ENCODE measurements at places on chromosomes 4 and X.

DNA sequence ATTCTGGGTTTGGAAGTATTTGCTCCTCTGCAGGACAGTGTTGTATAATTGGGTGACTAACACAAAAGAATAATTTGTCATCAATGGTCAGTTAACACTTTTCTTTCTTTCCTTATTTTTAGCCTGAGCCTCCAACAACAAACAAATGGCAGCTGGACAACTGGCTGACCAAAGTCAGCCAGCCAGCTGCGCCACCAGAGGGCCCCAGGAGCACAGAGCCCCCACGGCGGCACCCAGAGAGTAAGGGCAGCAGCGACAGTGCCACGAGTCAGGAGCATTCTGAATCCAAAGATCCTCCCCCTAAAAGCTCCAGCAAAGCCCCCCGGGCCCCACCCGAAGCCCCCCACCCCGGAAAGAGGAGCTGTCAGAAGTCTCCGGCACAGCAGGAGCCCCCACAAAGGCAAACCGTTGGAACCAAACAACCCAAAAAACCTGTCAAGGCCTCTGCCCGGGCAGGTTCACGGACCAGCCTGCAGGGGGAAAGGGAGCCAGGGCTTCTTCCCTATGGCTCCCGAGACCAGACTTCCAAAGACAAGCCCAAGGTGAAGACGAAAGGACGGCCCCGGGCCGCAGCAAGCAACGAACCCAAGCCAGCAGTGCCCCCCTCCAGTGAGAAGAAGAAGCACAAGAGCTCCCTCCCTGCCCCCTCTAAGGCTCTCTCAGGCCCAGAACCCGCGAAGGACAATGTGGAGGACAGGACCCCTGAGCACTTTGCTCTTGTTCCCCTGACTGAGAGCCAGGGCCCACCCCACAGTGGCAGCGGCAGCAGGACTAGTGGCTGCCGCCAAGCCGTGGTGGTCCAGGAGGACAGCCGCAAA is 106.0 kb downstream of the KLHL8 start:
- DNase-seq = no peak

- no peak for DNase-seq
These were observed at the start of gene SORBS2 for GRCh38 chr4:185811509-185812364. TSS of gene SORBS2 (minus strand) at chr4:185812194. CDS start at chr4:185690571, 121,623 bp downstream.

- no peak for DNase-seq
These were observed 2.4 kb upstream of the SLIT2 start for GRCh38 chr4:20249333-20249732.

DNA sequence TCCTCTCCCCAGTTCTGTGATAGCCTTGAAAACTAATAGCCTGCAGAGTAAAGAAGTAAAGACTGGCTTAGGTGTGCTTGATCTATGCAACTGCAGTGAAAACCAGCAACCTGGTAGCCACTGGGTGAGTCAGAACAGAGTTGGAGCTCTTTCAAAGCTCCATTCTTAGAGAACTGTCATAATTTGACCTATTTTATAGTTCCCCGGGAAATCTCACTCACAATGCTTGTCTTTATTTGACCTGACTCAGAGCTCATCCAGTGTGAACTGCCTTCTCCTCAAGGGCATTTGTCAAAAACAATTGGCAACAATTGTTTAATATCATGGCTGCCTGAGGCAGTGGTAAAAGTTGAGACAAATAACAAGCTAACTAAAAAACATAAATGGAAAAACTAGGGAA is 213.0 kb upstream of the NHS start:
- no peak for DNase-seq

DNA sequence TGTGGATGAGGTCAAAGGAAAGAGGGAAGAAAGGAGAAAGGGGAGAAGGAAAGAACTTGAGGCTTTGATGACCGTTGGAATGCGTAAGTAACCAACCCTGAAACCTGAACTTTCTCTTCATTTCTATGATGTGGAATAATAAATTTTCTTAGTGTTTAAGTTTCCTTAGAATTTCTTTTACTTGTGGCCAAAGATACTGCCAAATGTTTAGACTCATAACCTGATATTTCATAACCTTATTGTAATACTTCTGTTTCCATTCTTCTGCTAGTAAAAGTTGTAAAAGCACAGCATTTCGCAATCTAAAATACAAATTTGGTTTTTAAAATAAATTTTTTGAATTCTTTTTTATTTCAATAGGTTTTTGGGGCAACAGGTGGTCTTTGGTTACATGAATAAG is 258.5 kb upstream of the GIMD1 start:
- no peak for DNase-seq

DNA sequence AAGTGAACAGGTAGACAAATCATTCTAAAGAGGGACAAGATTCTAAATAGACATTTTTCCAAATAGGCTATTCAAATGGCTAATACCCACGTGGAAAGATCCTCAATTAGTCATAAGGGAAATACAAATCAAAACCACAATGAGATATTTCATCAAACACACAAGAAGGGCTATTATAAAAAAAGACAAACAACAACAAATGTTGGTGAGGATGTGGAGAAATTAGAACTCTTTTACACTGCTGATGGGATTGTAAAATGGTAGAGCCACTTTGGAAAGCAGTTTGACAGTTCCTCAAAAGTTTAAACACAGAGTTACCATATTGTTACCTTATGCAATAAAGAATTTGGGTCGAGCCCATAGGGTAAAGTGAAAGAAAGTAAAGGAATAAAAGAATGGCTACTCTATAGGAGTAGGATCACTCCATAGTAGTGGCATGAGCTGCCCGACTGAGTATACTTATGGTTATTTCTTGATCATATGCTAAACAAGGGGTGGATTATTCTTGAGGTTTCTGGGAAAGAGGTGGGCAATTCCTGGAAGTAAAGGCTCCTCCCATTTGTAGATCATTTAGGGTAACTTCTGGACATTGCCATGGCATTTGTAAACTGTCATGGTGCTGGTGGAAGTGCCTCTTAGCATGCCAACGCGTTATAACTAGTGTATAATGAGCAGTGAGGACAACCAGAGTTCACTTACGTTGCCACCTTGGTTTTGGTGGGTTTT is 58.9 kb upstream of the FAM9C start:
- no peak for DNase-seq

GRCh38 chr4:154231806-154232478 is 259.7 kb downstream of the DCHS2 start:
- DNase-seq = no peak

- no peak for DNase-seq
These were observed 6.3 kb downstream of the MEPE start for GRCh38 chr4:87838890-87839591.

GRCh38 chr4:87103691-87104187 is 116.7 kb downstream of the KLHL8 start:
- no peak for DNase-seq

DNA sequence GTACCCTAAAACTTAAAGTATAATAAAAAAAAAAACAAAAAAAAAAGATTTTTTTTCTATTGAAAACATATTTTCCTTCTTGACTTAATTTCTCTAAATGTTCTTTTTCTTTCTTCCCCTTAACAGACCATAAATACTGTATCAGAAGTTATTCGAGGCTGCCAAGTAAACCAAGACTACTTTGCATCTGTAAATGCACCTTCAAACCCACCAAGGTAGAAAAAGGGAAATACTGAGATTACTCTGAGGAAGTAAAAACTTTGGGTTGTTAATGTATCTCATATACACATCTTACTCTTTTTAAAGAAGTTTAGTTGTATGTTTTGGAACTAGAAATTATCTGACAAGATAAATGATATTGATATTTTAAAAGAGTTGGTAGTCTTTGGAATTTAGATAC is 65.6 kb downstream of the USO1 start:
- DNase-seq = no peak

DNA sequence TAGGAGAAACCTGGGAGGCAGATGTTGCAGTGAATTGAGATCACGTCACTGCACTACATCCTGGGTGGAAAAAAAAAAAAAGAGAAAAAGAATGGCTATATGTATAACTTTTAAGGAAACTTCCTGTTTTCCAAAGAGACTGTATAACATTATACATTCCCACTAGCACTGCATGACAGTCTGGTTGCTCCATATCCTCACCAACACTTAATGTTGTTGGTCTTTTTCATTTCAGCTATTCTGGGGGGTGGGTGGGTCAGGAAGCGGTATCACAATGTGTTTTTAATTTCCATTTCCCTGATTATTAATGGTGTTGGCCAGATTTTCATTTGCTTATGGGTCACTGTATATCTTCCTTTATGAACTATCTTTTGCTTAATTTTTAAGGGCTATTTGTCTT is 13.4 kb downstream of the LRIT3 start:
- DNase-seq = no peak

DNA sequence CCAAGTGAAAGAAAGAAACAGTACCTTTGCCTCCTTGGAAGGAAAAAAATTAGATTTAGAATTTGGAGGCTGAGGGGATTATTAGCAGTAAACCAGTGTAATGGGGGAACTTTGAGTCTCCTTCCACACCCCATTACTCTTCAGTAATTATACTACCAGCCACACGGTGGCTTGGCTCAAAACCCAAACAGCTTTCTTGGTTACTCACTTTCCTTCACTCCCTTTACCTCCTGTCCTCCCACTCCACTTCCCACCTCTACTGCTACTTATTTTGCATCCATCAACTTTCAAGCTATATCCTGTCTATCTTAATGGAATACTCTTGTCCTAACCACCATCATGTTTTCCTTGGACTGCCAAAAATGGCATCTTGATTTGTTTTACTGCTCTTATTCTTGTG is 310.6 kb upstream of the AADAT start:
- DNase-seq = no peak

DNA sequence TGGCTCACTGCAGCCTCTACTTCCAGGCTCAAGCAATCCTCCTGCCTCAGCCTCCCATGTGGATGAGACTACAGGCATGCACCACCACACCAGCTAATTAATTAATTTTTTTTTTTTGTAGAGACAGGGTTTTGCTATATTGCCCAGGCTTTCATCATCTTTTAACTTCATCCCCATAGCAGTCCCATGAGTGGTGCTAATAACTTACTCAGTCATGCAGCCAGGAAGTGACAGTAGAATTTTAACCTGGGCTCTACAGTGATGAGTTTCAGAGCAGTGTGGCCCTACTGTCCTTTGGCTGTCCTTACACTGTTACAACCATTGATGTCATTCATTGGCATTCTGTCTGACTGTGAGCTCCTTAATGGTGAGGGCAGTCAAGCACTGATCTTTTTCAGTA is 3.9 kb upstream of the OCIAD2 start:
- no peak for DNase-seq

GRCh38 chr4:91914176-91914804 is 389.5 kb upstream of the GRID2 start:
- no peak for DNase-seq

GRCh38 chr4:27861802-27862201 is 1001.2 kb downstream of the STIM2 start:
- no peak for DNase-seq

DNA sequence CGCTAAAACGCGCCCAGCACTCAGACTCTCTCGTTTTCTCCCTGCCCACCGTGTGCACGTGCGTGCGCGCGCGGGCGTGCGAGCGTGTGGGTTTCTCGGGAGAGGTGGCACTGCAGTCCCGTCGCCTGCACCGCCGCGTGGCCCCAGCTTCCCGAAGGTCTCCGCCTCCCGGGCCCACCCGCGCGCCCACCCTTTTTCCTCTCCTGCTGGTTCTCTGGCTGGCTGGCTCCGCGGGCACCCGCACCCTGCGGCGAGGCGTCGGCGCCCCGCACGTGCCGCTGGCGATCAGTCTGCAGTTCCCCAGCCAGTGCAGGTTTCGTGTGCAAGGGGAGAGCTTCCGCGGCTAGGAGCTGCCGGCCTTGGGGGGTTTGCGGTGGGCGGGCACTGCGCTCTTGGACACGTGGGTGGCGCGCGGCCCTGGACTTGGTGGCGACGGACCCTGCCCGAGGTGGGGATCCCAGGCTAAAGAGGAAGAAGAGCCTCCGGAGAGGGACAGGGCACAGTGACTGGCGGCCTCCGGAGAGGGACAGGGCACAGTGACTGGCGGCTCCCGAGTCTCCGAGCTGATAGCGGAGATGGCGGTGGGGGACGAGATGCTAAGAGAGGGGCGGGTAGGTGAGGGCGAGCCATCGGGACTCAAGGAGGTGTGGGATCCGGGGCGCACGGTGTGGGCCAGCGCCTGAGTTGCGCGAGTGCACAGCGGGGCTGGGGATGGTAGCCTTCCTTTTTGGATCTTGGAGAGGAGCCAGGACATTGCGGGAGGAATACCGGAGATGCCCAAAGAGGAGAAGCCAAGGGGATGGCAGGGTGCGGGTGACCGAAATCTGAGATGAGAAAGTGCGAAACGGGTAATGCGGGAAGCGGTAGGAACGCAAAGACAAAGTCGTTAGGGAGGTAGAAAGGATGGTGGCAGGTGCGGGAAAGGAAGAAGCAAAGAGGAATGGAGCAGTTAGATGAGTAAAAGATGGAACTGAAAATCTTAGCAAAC is at the start of gene FAM184B:
Gene FAM184B (minus strand): TSS at position 322 of the 988 bp plus-strand sequence. CDS start 322 bp downstream, outside the sequence.
- DNase-seq = peak; percentile 11

DNA sequence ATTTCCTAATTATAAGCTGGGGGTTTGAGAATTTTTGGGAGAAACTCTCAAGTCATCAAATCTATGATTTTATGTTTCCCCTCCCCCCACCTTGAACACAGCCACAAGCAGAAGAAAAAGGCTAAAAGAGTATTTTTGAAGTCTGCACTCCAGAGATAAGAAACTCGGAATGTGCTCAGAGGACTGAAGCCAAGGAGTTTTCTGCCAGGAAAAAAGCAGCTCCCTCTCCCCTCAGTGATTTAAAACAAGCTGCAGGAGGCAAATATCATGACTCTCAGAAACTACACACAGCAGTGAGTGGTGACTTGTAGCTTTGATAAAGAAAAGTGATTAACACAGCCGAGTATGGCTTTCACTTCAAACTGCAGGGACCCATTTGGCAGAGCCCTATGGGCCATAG is 800.2 kb upstream of the FTHL17 start:
- no peak for DNase-seq

DNA sequence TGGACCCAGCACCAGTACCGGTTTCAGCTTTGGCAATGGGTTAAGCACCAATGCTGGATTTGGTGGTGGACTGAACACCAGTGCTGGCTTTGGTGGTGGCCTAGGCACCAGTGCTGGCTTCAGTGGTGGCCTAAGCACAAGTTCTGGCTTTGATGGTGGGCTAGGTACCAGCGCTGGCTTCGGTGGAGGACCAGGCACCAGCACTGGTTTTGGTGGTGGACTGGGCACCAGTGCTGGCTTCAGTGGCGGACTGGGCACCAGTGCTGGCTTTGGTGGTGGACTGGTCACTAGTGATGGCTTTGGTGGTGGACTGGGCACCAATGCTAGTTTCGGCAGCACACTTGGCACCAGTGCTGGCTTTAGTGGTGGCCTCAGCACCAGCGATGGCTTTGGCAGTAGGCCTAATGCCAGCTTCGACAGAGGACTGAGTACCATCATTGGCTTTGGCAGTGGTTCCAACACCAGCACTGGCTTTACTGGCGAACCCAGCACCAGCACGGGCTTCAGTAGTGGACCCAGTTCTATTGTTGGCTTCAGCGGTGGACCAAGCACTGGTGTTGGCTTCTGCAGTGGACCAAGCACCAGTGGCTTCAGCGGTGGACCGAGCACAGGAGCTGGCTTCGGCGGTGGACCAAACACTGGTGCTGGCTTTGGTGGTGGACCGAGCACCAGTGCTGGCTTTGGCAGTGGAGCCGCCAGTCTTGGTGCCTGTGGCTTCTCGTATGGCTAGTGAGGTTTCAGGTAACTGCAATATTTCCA is 9.8 kb downstream of the TRO start:
- no peak for DNase-seq

Measured in stimulated activated CD4-positive, alpha-beta T cell treated with anti-CD3 and anti-CD28 coated beads, Interleukin-1b, Interleukin-23, amount 100 ng/mL, for 48 hours (primary cell).